ENCODE measurements at places on chromosomes 12 and 14.

DNA sequence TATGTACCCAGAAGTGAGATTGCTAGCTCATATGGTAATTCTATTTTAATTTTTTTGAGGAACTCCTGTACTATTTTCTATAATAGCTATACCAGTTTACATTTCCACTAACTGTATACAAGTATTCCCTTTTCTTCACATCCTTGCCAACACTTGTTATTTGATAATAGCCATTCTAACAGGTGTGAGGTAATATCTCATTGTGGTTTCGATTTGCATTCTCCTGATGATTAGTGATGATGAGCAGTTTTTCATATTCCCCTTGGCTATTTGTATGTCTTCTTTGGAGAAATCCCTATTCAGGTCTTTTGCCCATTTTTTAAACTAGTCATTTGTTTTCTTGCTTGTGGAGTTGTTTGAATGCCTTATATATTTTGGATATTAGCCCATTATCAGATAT, 121.3 kb downstream of the BBS10 start:
- DNase-seq, result no peak

DNA sequence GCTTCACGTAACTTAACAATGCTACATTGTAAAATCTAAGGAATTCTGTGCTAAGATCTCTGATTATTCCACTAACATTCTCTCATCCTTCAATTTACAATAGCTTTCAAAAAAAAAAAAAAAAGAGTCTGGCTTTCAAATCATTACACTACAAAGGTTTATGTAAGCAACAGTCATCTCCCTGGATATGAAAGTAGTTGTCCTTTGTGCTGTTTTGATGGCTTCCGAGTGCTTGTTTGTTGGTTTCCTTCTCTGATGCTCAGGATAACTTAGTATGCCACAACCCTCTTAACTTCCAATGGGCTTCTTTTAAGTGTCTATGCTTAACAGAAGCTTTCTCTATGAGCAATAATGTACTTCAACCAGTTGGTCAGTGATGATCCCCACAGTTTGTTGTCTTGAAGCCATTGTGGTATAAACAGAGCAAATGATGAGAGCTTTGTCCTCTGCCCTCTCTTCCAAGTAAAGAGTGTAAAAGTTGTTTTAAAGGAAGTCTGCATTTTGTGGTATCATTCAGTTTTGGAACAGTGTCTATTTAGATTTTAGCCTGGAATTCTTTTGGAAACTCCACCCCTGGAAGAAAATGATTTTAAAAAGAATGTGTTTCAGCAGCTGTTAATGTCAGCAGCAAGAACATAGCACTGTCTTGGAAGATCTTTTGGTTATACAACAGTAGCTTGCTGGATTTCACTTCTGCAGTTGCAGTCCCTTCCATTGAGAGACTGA, 396.1 kb upstream of the RGS6 start:
- DNase-seq, result no peak

DNA sequence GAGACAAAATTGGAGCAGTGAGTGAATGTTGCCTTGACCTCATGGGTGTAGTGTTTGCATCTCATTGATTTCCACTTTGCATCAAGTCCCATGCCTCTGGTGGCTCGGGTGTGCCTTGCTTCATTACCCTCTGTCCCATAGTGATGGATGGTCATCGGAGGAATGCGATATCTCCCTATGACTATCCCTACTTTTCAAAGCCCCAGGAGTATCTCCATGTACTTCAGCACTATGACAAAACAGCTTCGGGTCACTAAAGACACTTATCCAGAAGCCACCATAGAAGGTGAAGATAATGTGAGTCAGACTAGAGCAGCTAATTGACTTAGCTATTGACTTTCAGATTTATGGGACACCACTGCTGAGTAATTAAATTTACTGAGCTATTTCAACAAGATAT, 355.1 kb upstream of the CCDC196 start:
- no peak for DNase-seq

- DNase-seq, result no peak
Observed at GRCh38 chr14:91964011-91964410, 16.5 kb upstream of the FBLN5 start.

- DNase-seq, result no peak
Observed at GRCh38 chr12:114834621-114835020, 150.6 kb upstream of the TBX3 start.

DNA sequence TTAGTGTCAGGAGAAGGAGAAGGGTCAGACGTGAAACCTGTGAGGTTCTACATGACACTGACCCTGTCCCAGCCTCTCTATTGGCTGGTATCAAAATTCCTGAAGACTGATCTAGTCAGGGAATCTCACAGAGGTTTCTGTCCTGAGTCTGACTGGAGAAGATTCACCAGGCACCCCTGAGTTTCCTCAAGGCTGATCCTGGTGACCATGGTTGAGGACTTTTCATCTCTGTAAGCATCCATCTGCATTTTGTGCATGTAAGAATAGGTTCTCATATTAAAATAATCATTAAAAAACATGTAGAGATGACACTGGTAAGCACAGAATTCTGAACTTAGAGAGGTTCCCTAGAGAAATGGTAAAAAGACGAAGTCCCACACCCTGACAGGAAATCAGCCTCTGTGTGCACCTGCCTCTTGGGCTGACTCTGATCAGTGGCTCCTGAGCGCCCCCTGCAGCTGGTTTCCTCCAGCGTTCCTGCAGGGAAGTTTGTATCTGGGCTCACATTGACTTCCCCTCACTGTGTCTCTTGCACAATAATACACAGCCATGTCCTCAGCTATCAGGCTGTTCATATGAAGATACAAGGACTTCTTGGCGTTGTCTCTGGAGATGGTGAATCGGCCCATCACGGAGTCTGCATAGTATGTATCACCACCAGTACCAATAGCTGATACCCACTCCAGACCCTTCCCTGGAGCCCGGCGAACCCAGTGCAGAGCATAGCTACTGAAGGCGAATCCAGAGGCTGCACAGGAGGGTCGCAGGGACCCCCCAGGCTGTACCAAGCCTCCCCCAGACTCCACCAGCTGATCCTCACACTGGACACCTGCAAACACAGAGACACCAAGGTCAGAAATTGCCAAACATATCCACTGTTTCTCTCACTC, 991.9 kb downstream of the TMEM121 start:
- DNase-seq, result peak; percentile 90

GRCh38 chr14:65072937-65073336, 29.4 kb downstream of the MAX start:
- DNase-seq, result no peak

DNA sequence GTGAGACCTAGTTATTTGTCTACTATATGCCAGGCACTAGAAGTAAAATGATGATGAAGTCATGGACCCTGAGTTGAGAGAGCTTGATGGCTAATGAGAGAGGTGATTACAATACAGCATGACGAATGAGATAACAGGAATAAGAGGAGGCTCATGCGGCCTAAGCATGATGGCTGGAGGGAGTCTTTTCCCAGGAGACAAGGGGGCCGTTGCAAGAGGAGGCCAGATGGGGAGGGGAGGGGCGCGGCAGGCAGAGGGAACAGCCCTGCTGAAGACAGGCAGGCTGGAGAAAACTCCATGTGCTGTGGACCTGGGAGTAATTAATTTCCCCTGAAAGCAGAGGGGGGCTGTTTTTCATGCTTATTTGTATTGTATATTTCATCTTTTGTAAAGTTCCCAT, 144.7 kb upstream of the RFLNA start:
- DNase-seq, result no peak

DNA sequence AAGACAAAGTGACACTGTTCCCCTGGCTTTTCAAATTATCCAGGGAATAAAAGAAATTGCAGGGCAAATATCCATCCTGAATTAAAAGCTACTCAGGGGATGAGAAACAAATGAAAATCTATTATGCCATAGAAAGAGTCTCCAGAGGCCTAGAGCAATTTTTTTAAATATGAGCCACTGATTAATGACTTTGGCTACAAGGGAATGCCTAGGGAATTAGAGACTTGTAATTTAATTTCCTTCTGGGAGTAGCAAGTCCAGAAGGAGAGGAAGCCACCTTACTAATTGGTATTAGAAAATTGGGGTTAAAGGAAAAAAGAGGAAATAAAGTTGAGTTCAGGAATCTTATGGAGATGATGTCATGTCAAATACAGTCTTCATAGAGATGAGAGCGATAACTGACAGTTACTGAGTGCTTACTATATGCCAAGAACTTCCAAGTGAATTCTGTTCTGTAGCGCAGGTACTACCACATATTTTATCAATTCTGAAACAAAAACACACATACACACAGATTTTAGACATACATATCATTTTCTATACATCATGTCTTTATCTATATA, 304.4 kb downstream of the DUSP6 start:
- DNase-seq, result no peak

DNA sequence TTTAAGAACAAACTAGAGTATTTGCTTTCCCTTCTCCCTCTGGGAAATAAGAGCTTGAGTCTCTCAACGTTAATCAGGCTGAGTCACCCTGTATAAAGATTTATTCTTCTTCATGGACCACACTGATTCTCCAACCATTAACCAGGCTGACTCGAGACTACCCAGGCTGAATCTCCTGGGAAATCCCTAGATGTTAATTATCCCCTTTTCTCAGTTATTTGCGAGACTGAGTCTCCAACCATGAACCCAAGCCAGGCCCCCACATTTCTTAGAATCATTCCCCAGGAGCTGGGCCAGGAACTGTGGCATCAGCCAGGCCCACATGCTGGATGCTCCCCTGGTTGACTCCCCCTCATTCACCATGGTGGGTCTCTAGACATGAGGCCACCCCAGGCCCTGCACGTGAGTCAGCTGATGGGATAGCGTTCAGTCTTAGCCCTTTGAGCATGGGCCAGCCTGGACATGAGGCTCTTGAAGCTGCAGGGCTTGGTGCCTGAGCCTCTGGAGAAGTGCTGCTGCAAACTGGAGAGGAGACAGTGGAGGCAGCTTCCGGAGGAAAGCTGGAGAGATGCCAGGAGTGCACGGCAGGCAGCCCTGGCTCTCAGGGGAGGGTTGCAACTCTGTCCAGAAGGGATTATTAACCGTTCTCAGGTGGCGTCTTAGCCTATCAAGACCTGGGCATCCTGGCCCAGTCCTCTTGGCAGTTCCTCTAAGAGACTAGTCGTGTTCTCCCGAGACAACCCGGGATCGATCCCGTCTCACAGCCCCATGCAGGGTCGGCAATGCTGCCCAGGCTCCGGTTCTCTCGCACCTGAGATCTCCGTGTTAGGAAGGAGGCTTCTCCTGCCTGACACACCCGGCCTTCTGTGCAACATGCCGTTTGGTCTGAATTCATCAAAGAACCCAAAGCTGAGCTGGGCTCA, 296.6 kb downstream of the ADGRD1 start:
- DNase-seq, result no peak

DNA sequence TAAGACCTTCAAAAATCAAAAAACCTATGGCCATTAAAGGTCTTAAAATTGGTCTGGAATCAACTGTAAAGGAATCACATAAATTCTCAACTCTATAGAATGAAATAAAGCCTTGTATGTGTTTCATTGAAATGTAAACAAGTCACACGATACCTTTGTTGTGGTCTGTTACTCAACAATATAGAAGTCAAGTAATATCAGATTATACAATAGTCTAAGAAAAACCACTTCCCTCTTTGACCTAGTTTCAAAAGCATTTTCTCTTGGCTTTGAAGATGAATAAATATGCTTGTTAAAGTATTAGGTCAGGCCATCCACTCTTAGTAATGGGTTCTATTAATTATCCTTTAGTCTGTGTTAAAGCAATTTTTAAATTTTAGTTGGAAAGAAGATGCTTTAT, 79.8 kb upstream of the DIO2 start:
- DNase-seq, result no peak

- DNase-seq, result no peak
Observed at GRCh38 chr12:92597997-92598396, 104.8 kb upstream of the PLEKHG7 start.

GRCh38 chr12:120630104-120630892, 10.1 kb upstream of the CABP1 start:
- DNase-seq, result no peak

GRCh38 chr12:16070113-16070512, 159.0 kb downstream of the DERA start:
- DNase-seq, result no peak

GRCh38 chr14:51951656-51952055, 37.7 kb upstream of the RTRAF start:
- DNase-seq, result no peak

DNA sequence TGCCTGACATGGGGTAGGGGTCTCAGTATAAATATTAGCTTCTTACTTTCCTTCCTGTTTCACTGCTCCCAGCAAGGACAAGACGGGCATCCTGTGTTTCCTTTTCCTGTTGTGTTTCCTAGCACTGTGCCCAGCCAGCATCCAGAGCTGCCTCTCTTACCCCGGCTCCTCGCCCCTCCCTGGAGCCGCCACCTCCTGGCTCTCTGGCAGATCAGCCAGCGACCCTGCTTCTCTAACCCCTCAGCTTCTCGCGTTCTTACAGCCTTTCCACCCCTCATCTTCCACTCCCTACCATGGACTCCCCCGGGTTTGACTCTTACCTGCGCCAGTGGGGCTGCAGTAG, 17.8 kb downstream of the HDAC7 start:
- DNase-seq, result no peak

DNA sequence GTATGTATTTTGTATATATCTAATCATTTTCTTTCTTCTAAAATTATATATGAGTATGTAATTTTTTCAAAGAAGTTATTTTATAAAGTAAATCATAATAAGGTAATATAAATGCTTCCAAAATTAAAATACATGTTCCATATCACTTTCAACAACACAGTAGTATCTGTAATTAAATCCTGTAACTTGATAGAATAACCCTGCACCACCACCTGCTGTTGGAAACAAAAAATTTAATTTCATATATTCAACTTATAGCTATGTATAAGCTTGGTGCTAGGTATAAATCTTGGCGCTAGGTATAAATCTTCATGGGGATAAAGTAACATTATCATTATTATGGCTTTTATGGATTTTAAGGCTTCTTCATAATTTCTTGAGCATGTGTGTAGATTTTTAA, 149.7 kb upstream of the DCN start:
- no peak for DNase-seq

DNA sequence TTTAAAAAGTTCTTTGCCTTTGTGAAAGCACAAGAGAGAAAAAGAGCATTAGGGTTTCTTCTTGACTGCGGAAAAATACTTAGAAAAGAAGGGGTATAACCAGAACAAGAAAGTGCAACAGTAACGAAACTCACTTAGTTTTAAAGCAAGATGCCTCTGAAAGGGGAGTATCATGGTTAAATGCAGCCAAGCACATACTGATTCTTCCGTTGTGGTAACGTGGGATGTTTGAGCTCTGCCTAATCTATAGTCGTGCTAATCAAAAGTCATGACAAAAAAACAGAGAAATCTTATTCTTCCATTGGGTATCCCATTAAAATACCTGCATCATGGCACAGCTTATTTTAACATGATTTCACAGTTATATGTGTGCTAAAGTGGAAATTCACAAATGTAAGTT, 187.8 kb upstream of the LRFN5 start:
- no peak for DNase-seq

GRCh38 chr14:46404865-46405811, 246.4 kb downstream of the RPL10L start:
- DNase-seq, result no peak
